ENCODE measurements at places on chromosomes 4 and X. TPM values are rescaled to one million over a fixed set of nuclear protein-coding genes. Genes with fewer than 3 reads are reported as not detected.

GRCh38 chr4:80419946-80420345 is 84.4 kb downstream of the CFAP299 start:
- DNase-seq: no peak

DNA sequence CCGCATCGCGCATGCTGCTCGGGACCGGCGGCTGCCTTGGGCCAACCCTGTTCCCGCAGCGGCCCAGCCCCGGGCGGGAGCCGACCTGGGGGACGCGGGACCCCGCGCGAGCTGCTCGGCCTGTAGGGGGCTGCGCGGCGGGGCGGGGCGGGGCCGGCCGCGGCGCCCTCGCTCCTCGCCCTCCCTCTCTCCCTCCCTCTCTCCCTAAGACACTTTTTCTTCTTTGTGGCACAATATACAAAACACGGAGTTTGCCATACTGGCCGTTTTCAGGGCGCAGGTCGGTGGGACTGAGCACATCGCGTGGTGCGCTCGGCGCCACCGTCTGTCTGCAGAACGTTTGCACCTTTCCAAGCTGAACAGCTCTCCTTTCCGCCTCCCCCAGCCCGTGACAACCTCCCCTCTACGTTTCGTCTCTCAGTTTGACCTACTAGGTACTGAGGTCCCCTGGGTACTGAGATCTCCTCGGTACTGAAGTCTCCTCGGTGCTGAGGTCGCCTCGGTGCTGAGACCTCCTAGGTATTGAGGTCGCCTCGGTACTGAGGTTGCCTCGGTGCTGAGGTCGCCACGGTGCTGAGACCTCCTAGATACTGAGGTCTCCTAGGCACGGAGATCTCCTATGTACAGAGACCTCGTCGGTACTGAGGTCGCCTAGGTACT is 261.1 kb upstream of the PLCXD1 start:
- no peak for DNase-seq

- DNase-seq: no peak
Measured at GRCh38 chr4:102328045-102328444, 17.2 kb downstream of the SLC39A8 start.

DNA sequence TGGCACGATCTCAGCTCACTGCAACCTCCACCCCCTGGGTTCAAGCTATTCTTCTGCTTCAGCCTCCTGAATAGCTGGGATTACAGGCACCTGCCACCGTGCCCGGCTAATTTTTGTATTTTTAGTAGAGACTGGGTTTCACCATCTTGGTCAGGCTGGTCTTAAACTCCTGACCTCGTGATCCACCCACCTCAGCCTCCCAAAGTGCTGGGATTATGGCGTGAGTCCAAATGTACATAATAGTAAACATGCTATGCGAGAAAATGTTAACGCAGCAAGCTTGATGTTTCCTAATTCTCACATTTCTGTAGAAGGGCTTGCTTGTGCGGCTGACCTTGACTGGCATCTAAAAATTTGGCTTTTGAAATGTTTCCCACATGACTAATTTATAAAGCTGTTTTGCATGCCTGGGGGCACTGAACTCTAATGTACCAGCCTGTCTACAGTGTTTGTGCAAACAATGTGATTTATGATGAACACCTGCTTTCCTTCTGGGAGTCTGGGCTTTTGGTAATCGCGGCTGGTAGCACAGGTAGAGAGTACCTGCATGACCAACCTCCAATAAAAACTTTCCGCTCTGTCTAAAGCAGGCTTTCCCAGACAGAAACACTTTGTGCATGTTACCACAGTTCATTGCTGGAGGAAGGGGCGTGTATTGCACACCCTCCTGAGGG is 216.8 kb downstream of the IL15 start:
- DNase-seq: peak; percentile 17

Gene MGARP
- 0.31 TPM for total RNA-seq

DNA sequence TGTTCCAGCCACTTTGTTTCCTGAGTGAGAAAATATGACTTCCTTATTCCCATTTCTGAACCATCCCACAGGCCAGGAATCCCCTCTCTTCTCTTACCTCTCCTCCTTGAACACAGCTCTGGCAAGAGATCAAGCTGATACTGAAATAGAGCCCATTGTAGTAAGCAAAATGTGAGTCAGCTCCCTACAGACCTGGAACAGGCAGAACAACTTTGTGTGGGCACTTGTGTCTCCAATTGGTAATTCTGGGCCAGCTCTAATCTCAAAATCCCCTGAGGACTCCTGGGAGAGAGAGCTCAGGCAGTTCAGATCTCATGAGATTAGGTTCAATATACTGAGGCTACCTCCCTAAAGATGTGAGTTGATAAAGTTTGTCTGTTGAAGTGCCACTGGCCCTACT is 213.5 kb downstream of the GUCY2F start:
- DNase-seq: no peak

Gene FAT1
- 268 TPM for total RNA-seq

GRCh38 chr4:85870298-85871083 is 395.5 kb downstream of the ARHGAP24 start:
- no peak for DNase-seq

- peak; percentile 80 for DNase-seq
Measured at GRCh38 chr4:6991771-6992557, 51.2 kb upstream of the TADA2B start.

Gene SCML1
- 11.2 TPM for total RNA-seq

GRCh38 chrX:154749856-154750255 is 1.0 kb downstream of the GAB3 start:
- no peak for DNase-seq

DNA sequence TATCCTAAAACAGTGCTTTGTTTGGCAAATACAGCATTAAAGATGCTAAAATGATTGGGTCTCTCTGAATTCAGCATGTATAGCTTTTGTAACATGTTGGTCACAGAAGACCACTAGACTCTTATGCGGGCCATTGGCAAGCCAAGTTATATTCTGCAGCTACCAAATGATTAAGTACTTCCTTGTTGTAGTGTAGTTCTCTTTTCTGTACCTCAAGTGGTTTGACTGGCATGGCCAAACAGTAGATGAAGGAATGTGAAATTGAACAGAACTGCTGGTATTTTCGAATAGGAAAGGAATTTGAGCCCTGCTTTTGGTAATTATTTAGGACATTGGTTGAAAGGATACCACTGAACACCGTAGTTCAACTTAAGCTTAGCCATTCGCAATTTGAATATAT is 193.9 kb upstream of the GPC4 start:
- DNase-seq: no peak

DNA sequence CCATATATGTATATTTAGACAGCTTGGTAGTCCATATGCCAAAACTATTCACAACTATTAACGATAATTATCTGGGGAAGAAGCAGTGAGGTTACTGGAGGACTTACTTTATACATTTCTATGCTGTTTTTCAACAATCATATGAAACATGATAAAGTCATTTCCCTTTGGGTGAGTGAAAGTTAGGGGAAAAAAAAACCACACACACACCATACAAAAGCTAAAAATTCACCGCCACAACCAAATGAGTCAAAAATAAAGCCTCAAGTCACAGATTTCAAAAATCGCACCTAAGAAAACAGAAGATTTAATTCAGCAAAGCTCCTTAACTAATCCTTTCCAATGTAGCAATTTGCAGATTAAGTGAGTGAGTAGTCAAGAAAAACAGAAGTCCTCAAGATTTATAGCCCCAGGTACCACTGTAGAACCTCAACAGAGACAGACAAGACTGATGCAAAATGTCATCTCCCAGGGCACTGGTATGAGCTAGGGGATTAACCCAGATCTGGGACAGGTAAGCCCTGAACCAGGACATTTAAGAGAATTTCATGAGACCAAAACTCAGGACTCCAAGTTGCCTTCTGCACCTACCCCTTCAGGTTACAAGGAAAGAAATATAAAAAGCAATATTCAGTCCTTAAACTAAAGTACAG is 35.1 kb downstream of the SYTL4 start:
- no peak for DNase-seq

DNA sequence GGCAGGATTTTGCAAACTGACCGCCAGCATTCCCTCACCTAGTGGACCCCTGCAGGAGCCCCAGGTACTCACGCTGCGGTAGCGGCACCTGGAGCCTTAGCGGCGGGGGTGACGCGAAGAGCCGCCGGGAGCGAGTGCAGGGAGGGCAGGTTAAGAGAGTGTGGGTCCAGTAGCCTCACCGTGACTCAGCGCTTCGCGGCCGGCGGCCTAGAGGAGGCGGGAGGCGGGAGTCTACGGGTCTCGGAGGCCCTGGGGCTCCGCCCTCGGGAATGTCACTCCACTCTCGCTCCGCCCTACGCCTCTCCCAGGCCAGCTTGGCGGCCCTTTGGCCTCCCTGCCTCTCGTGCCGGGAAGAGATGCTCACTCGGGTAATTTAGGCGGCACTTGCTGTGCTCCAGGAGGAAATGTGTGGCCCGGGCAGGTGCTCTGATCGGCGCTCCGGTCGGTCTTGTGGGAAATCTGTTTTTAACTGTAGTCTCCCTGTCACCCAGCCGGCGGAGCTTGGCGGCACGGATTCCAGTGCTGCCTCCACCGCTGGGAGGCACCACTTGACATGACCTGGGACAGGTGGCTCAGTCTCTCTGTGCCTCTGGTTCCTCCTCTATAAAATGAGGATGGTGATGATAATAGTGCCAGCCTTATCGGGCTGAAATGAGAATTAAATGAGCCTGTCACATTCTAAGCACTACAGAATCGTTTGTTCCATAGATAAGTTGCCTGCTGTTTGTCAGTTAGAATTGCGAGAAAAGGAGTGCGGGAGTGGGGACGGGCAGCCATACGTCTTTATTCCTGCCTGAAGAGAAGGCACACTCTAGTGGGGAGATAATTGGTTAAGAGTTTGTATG is at the start of gene PIR:
PIR (minus strand) TSS at position 216 of the 845 bp plus-strand sequence. CDS start 2,076 bp downstream, outside the sequence.
- DNase-seq: peak; percentile 75

Gene IGFBP7
- 172 TPM for total RNA-seq

Gene C4orf51
- total RNA-seq: not detected

DNA sequence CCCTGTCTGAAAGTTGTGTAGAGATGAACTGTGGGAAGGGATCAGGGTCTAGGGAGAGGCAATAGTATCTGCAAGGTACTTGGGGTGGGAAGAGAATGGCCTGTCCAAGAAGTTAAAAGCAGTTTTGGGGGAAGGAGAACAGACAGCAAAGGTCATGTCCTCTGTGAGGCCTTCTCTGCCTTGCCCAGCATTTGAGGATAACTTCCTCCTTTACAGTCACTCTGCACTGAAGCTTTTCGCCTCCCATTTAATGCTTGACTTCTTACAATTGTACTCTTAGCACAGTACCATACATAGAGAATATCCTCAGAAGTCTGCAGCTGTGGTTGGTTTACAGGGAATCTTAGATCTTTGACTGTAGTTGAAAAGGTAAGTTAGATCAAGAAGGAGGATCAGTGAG is 121.8 kb upstream of the AP1S2 start:
- DNase-seq: no peak

DNA sequence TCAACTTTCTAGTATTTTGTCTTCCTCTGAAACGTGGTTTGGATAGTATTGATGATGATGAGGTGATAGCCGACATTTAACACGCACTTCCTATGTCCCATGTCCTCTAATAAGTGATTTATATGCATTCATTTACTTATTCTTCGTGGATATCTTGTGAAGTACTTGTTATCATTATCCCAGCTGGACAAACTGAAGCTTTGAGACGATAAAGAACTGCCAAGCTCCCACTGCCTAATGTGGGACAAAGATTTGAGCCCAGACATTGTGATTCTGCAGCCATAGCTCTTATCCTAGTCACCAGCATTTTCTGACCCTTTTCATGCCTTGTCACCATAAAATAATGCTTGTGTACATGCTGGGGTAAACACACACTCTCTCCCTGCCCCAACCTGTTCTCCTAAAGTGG is 92.5 kb downstream of the RAPGEF2 start:
- DNase-seq: no peak

- no peak for DNase-seq
Measured at GRCh38 chrX:52839137-52839536, 28.1 kb downstream of the XAGE5 start.

DNA sequence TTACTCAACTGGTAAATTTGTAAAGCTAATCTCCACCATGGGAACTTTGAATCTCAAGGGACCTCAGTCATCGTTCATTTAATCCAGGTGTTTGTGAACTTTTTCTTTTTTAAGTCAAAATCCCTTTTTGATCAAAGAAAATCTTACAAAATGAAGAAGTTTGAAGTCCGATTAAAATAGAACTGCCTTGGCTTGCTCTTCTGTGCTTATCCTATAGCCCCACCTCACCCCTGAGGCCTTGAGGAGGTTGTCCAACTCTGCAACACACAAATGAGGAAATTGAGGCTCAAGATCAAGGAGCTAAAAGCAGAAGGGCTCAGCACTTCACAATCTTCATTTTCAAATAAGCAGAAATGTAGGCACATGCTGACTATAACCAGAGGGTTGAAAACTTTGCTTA is 240.3 kb upstream of the SFRP2 start:
- DNase-seq: no peak

DNA sequence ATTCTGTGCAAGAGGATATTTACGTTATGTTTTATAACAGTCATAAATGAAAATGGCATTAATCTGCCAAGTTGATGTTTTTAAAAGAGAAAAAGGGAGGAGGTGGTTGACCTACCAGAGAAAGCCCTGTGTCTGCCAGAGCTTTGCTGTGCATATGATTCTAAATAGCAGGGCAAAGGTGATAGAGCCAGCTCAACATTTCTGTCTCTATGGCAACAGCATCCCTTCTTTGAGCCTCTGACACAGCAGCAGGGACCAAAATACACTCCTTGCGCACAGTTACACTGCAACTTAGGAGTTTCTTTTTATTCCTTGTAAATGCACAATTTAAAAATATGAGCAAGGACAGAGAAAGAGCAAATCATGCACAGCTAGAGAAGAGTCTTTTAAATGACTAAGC is 133.3 kb upstream of the RAI2 start:
- no peak for DNase-seq

All from myocyte (in vitro differentiated cells).